ENCODE measurements at places on chromosomes 13 and 19.

GRCh38 chr13:113324398-113324797 lies 27.4 kb downstream of the LAMP1 start:
- DNase-seq: no peak

DNA sequence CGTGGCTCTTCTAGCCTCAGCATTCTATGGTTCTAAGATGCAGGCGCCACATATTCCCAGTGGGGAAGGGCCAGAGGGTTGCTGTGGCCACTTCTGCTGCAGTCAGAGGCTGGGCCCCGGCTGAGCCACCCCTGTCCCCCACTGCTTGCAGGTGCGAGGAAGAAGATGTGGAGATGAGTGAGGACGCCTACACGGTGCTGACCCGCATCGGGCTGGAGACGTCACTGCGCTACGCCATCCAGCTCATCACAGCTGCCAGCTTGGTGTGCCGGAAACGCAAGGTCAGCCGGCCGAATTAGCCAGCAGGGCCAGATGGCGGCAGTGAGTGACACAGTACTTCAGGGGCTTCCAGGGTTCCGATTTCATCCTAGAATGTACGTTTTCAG lies 2.0 kb downstream of the LHB start:
- no peak for DNase-seq

DNA sequence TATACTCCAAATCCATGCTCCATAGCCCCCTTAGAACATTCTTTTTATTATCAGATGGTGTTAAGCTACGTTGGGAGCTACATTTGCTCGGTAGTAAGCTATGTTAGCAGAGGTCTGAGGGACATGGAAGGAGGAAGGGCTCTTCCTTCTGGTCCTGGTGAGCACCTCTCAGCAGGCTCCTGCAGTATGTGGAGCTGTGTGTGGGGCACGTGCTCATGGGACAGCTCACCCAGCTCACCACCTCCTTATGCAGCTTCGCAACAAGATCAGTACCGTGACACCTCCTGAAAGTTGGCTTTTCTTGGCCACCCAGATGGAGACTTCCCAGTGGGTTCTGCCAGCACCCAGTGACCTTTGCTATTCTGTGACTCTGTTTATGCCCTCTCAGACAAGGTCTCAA lies 400.5 kb upstream of the SLC10A2 start:
- DNase-seq: no peak

GRCh38 chr19:19552798-19553197 lies 14.7 kb downstream of the CILP2 start:
- no peak for DNase-seq

- no peak for DNase-seq
Observed at GRCh38 chr13:56687131-56687530, 453.6 kb upstream of the PRR20A start.

Measured in cortex of kidney (tissue), 1 donor.